ENCODE measurements at places on chromosomes 16 and 17.

GRCh38 chr17:48322060-48322459 lies 108.0 kb downstream of the SKAP1 start:
- DNase-seq: peak; percentile 10

- peak; percentile 77 for DNase-seq
Observed at GRCh38 chr17:50094243-50094752, 853 bp upstream of the PDK2 start.

DNA sequence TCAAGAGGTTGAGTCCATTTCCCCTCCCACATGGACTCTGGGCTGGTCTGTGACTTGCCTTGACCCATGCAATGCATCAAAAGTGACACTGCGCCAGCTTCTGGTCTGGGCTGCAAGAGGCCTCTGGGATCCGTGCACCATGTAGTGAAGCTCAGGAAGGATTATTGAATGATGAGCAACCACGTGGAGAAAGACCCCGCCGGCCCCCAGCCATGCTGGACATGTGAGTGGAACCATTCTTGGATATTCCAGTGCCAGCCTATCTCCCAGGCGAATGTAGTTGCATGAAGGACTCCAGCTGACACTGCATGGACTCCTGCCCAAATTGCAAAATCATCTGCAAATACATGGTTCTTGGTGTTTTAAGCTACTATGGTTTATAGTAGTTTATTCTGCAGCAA lies 7.6 kb upstream of the ALOX15B start:
- DNase-seq: no peak

GRCh38 chr16:68756239-68756915 lies 19.3 kb downstream of the CDH1 start:
- DNase-seq: peak; percentile 100

GRCh38 chr16:79437764-79438751 lies 162.5 kb downstream of the MAF start:
- DNase-seq: peak; percentile 1

DNA sequence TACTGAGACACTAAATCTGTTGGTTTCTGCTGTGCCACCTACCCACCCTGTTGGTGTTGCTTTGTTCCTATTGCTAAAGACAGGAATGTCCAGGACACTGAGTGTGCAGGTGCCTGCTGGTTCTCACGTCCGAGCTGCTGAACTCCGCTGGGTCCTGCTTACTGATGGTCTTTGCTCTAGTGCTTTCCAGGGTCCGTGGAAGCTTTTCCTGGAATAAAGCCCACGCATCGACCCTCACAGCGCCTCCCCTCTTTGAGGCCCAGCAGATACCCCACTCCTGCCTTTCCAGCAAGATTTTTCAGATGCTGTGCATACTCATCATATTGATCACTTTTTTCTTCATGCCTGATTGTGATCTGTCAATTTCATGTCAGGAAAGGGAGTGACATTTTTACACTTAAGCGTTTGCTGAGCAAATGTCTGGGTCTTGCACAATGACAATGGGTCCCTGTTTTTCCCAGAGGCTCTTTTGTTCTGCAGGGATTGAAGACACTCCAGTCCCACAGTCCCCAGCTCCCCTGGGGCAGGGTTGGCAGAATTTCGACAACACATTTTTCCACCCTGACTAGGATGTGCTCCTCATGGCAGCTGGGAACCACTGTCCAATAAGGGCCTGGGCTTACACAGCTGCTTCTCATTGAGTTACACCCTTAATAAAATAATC lies 14.6 kb downstream of the STH start:
- no peak for DNase-seq

DNA sequence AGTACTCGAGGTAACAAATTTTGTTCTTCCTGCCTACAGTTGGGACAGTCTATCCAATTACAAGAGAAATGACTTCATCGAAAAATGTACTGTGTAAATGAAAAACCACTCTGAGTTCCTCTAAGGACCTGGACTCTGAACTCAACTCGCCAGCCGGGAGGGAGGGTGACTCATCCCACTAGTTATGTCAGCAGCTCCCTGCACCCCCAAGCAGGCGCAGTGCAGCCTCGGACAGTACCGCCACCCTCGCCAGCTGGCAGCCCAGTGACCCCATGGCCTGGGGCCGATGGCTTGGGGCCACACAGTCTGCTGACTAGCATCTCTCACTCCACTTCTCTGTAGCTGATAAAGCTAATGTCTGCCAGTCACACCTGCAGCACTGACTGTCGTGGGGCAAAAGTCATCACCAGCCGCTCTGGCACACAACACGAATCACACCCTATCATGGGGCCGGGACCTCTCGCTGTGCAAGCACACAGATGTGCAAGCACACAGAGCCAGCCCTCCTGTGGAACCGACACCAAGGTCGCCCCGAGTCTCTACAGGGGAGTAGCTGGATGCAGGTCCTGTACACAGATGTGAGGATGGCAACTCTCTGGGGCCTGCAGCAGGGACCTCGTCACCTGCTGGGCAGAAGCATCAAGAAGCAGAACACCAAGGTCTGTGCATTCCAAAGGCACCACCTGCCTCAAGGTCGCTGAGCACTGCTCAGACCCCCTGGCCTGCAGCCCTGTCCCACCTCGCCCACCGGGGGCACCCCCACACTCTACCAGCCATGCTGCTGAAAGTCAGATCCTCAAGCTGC lies 5.7 kb downstream of the CSNK1D start:
- DNase-seq: peak; percentile 83

GRCh38 chr16:56193951-56194726 lies 2.9 kb downstream of the GNAO1 start:
- peak; percentile 12 for DNase-seq

DNA sequence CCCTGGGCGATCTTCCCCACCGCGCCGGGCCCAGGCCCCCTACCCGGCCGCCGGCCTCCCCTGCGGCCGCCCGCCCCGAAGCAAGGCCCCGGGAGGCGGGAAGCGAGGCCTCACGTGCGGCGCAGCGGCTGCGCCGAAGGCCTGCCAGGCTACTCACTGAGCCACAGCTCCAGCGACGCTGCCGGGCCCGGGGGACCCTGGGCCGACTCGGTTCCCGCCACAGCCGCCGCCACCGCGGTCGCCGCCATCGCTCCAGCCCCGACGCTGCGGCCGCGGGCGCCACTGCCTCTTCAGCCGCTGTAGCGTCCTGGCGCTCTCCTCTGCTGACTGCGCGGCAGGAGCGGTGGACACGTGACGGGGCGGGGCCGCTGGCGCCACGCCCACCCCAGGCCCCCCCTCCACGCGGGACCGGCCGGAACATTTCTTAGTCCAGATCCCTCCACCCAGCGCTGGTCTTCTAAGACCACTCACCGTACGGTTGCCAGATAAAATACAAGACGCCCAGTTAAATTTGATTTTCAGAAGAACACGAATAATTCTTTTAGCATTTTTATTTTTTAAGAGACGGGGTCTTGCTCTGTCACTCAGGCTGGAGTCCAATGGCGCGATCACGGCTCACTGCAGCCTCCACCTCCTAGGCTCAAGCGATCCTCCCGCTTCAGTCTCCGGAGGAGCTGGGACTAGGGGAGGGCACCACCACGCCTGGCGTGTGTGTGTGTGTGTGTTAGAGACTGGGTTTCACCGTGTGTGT lies at the start of gene GGA2:
TSS of gene GGA2 (minus strand) at position 331 of the 751 bp plus-strand sequence. CDS start at position 248, 83 bp downstream.
- DNase-seq: peak; percentile 51

GRCh38 chr17:21085707-21086106 lies 41.1 kb upstream of the DHRS7B start:
- no peak for DNase-seq

DNA sequence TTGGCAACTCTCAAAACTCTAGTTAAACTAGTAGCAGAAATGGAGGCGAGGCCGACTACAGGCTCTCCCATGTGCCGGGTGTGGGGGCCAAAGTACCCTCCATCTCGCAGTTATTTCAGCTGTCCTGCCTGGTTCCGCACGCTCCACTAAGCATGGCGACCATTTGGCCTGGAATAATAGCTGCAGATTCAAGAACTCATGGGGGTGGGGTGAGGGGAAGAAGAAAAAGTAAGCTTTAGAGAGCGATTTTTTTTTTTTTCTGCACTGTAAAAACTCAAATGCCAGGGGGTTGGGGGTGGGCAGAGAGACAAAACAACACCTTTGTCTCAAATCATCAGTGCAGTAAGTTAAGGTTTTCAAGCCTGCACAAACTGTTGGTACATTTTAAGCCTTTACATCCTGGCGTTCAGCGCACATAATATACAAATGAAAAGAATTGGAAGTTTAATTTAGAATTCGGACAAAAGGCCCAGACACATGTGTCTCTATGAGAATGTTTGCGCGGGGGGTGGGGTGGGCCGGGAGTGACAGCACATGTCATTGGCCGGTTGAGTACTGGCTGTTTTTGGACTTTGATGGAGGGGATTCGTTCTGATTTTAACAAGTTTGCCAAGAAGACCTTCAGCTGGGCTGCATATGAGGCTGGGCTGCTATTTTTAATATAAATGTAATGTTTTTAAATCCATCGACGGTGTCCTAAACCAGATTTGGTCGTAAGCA lies 694.7 kb upstream of the SALL1 start:
- DNase-seq: no peak

DNA sequence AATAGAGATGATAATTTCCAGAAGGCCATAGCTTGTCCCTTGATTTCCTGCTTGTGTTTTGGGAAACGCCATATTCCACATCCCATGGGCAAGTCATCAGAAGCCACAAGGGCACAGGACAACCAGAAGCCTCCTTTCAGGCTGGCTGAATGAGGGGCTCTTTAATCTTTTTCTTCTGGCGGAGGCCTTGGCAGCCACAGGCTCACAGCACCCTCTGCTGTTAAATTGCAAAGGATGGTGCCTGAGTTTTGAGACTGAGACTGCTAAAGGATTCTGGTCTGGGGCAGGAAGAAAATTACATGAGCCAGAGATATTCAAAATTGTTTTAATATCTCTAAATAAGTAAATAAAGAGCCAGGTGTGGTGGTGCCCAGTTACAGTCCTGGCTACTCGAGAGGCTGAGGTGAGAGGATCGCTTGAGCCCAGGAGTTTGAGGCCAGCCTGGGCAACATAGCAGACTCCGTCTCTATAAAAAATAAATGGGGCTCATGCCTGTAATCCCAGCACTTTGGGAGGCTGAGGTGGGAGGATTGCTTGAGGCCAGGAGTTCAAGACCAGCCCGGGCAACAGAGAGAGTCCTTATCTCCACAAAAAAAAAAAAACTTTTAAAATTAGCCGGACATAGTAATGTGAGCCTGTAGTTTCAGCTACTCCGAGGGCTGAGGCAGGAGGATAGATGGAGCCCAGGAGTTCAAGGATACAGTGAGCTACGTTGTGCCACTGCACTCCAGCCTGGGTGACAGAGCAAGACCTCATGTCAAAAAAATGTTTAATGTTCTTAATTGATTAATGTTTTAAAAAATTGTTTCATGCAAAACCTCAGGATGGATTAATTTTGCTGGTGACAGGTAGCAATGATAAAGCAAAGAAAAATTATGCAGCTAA lies 26.3 kb downstream of the AARSD1 start:
- DNase-seq: peak; percentile 39

- DNase-seq: no peak
Observed at GRCh38 chr17:48478224-48479013, 48.4 kb upstream of the SKAP1 start.

- no peak for DNase-seq
Observed at GRCh38 chr17:8739097-8739496, 5.5 kb downstream of the CCDC42 start.

- peak; percentile 94 for DNase-seq
Observed at GRCh38 chr17:73324160-73324475, 12.3 kb upstream of the CDC42EP4 start.

GRCh38 chr16:65373097-65373496 lies 251.2 kb upstream of the CDH11 start:
- DNase-seq: no peak

DNA sequence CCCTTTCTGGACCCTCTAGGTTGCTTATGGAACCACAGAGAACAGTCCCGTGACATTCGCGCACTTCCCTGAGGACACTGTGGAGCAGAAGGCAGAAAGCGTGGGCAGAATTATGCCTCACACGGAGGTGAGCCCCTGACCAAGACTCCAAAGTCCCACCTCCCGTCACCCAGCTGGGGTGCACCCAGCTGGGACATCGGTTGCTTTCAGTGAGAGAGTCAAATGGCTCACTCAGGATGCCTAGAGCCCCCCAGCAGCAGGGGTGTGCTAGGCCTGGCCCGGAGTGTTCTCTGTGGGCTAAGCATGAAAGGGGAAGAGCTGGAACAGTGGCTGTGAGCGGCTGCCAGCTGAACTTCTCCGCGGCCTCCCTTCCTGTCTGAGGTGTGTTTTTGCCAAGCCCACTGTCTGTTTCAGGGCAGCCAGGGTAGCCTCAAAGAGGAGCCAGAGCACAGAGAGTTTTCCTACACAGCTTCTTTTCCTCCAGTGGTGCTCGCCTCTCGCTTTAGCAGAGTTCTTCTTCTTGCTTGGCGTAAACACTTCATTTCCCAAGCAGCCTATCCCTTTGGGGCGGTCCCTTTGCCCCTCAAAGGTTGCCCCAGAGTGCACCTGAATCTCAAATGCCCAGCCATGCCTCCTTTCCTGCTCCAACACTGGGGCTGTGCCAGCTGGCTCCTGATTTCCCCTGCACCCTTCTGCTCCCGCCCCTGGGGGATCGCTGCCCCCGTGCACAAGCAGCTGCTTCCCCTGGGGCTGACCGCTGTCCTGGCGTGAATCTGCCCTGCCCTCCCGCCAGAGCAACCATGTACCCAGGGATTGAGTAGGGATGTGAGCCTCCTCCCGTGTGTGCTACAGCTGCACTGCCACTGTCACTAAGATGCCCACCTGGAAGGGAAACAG lies 2.6 kb upstream of the CHAD start:
- DNase-seq: no peak

DNA sequence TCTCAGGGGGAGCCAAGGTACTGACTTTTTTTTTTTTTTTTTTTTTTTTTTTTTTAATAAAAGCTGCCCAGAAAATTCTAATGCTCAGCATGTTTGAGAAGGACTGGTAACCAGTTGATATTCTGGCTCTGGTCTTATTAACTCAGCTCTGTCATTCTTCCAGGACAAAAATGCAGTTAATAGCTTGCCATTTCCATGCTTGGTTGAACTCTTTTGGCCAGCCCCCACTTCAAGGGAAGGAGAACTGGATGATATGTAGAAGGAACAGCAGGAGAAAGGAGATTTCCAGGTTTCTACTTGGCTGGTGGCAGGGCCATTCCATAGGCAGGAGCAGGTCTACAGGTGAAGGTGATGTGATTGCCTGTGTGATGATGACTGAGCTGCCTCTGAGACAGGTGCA lies 59.2 kb upstream of the TANC2 start:
- no peak for DNase-seq

DNA sequence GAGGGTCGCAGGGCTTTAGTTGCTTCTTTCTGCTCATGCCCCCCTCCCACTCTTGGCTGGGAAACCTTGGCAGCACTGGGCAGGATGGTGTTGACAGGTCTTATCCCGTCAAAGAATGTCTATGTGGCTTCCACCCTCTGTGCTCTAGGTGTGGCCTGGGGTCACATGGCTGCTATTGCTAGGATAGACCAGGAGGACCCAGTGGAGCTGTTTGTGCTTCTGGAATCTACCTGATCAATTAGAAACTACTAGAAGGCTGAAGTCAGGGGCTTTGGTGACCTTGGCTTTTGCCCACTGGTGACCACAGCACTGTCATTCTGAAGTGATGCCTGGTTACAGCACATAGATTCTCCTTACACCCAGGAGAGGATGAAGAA lies 105.8 kb downstream of the CMIP start:
- DNase-seq: peak; percentile 51
